Activated CD8-positive, alpha-beta T cell treated with anti-CD3 and anti-CD28 coated beads, Interleukin-2, amount 10 ng/mL, durations not matched to agents 7 days and 5 days (primary cell): ENCODE measurements at places on chromosomes 11 and 22.

GRCh38 chr22:36368359-36368983 lies 19.3 kb downstream of the MYH9 start:
- no peak for DNase-seq

- DNase-seq = no peak
Measured at GRCh38 chr11:17767914-17768313, 33.3 kb downstream of the KCNC1 start.

DNA sequence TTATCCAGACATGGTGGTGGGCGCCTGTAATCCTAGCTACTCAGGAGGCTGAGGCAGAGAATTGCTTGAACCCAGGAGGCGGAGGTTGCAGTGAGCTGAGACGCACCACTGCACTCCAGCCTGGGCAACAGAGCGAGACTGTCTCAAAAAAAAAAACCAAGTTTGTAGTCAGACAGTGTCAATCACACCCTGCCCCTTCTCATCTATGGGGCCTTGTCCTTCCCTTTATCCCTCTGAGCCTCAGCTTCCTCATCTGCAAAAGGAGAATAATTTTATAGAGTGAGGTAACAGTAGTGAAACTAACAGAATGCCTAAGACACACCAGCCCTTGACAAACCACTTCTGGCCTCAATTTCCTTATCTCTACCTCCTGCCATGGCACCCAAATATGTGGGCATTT lies 10.7 kb downstream of the BCL9L start:
- DNase-seq = no peak

DNA sequence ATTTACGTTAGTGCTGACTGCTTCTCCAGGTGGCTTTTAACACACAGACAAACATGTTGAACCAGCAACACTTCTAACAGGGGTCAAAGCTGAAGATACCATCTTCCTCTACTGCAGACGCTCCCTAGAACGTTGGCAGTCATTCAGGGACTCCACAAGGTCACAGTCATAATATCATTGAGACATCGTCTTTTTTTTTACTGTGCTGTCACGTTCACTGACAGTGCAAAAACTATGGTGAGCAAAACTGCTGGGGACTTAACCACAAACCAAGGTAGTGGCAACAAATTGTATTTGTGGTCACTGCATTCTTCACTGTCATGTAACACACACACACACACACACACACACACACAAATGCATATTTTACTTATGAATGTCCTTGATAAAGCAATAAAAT lies 244.9 kb downstream of the CASP12 start:
- DNase-seq = peak; percentile 40

GRCh38 chr11:1516273-1517067 lies 29.9 kb upstream of the MOB2 start:
- DNase-seq = no peak

DNA sequence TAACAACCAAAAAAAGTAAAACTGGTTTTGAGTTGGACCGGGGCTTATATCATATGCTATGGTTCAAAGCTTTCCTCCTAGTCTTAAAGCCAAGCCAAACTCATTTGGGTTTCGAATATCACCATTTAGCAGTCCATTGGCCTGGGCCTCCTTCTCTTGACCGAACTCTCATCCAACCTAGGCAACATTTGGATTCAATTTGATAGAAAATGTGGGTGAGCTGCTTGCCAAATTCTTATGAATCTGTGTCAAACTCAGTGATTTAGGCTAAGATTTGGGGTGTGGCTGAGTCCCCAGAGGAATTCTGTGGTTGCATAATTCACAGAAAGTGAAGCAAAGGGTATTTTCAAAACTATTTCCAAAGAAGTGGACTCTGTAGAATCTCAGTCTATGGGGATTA lies 83.7 kb downstream of the BLID start:
- DNase-seq = no peak

DNA sequence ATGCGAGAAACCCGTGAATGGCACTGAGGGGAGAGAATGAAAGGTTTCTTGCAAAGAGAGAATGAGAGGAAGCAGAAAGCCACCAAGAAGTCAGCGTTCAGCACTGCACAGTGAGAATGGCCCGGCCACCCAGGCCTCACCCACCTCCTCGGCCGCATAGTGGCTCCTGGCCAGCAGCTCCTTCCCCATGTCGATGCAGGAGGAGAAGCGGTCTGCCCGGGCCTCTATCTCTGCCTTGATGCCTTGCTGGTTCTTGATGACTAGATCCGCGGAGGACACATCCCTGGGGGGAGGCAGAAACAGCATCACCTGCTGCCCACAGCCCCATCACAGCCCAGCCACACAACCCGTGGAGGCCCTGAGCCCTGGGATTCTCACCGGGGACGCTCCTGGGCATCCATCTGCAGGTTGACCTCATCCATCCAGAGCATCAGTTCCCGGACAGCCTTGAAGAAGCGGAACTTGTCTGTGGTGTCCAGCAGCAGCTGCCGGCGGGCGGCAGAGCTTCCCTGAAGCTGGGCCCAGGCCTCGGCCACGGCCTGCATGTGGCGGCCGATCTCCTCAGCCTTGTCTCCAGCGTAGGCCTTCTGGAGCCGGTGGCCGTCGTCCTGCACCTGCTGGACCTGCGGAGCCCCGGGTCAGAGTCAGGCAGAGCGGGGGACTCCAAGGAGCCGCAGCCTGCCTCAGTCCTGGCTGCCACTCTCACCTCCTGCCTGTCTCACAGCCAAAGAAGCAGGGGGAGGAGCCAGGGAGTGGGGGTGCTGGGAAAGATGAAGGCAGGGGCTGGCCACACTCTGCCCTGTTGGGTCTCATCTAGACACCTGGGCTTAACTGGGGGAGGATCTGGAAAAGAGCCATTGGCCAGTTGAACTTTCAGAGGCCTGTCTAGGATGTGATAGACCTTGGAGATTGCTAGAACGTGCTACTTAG lies 12.2 kb upstream of the RBM4B start:
- DNase-seq = no peak
